Stimulated activated CD8-positive, alpha-beta memory T cell treated with anti-CD3 and anti-CD28 coated beads, Interleukin-7, amount 100 ng/mL, for 1 hour (primary cell): ENCODE measurements at places on chromosomes 11 and 22.

DNA sequence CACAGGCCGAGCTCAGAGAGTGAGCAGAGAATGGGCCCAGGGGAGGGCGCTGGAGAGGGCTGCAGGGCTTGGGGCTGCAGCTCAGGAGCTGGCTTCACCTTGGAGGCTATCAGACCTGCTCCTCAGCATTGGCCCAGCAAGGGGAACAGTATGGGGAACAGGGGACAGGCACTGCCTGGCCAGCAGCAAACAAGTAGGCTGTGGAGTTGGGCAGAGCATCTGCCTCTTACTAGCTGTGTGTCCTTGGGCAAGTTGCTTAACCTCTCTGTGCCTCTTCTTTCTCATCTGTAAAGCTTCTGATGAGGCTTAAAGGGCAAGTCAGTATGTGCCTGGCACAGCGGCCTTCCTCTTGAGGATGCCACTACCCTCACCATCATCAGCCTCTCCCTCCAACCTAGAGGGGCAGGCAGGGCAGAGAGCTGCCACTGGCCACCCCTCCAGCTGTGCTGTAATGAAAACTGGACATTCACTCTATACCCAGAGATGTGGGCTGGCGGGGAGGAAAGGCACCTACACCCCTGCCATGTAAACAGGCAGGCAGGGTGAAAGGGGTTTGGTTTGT, 7.5 kb upstream of the CDKN1C start:
- no peak for DNase-seq

DNA sequence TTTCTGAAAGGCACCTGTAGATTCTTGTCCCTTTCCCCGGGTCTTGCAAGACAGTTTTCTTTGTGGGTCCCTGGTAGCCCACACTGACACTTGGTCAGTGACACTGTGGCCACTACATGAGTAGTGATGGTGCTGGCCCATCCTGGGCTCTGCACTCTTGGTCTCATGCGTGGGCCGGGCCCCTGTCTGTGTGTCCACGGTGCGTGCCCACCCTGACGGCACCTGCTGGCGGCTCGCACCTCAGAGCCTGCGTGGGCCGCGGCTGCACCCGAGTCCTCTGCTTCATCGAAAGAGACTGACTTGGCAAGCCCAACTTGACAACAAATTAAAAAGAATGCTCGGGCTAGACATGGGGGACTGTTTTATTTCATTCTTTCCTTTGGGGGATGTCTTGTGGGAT, 37.5 kb downstream of the ADAMTS15 start:
- DNase-seq = no peak

DNA sequence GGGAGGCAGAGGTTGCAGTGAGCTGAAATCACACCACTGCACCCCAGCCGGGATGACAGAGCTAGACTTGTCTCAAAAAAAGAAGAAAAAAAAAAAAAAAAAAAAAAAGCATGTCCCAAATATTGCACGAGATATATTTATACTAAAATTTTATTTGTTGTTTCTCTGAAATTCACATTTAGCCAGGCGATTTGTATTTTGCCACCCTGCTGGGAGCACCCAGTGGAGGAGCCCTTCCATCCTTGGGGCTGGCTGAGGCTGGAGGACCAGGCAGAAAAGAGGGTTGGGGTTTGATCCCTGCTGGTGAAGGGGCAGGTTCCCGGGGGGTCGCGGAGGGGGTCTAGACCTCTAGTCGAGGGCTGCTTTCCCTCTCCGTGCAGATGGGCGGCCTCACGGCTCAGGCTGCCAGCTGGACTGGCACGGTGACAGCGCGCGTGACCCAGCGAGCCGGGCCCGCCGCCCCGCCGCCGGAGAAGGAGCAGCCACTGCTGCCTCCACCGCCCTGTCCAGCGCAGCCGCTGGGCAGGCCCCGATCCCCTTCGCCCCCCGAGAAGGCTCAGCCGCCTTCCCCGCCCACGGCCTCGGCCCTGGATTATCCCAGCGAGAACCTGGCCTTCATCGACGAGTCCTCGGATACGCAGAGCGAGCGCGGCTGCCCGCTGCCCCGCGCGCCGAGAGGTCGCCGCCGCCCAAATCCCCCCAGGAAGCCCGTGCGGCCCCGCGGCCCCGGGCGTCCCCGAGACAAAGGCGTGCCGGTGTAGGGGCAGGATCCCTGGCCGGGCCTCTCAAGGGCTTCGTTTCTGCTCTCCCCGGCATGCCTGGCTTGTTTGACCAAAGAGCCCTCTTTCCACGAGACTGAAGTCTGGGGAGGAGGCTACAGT, 952 bp upstream of the CATSPERZ start:
- DNase-seq = no peak

DNA sequence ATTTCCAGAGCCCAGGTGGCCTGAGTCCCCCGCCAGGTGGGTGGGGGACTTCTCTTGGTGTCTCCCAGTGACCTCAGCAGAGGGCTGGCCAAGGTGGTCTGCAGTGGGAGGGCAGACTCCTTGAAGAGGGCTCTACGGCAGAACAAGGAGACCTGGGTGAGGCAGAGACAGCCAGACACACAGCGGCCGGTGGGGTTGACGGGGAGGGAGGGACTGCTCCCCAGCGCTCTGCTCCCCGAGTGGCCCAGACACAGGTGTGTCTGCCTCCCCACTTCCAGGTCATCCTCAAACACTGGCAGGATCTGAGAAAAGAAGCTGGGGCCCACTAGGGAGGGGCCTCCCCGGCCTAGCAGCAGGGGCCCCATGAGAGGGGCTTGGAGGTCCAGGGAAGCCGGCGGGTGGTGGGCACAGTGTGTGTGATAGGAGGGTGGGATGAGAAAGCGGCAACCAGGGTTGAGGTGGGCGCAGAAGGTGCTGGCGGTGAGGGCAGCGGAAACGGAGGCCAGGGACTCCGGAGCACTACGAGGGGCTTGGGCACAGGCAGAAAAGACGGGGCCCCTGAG, 30.1 kb downstream of the SYT7 start:
- no peak for DNase-seq

DNA sequence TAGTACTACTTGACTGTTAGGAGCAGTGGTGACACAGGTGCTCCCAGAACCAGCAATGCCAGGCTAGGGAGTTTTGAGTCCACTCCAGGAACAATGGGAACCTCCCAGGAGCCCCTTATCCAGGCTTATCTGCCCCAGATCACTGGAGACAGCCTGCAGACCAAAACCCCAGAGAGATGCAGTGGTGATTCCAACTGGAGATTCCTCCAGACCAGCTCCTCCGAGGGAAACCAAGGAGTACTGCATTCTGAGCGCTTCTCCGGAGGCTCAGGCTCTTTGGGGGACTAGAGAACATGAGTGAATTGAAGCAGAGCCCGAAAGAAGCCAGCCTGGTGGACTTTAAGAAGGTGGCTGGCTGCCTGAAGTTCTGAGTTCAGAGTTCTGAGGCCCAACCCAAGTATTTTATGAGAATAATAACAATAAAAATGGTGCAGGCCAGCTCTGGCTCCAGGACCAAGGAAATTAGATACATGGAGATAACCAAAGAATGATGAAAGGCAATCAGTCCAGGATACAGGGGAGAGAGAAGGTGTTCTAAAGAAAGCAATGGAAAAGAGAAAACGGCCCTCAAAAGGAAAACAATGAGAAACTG, 1.3 kb upstream of the TMEM25 start:
- no peak for DNase-seq

- no peak for DNase-seq
Measured at GRCh38 chr11:96339706-96340554, 3.1 kb downstream of the MAML2 start.

- DNase-seq = no peak
Measured at GRCh38 chr22:35568751-35569739, 28.4 kb downstream of the RASD2 start.

- no peak for DNase-seq
Measured at GRCh38 chr22:39955675-39956074, 4.5 kb upstream of the TMA7B start.

DNA sequence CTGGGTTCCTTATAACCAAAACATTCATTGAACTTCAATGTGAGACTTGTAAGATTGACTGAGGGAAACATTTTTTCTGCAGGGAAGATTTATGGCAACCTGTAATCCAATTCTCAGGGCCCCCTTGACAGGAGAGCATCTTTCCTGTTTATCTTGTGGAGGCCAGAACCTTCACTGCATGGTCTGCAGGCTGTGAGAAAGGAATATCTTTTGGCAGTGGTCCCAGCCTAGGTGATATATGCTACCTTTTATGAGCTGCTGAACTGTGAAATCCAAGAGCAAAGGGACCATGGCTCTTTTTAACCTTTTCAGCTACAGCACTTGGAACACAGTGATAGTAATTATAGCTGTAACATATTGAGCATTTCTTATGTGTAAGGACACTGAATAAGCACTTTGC, 590.2 kb upstream of the B3GAT1 start:
- DNase-seq = no peak

GRCh38 chr11:117597071-117597470, 199.9 kb downstream of the DSCAML1 start:
- DNase-seq = no peak

DNA sequence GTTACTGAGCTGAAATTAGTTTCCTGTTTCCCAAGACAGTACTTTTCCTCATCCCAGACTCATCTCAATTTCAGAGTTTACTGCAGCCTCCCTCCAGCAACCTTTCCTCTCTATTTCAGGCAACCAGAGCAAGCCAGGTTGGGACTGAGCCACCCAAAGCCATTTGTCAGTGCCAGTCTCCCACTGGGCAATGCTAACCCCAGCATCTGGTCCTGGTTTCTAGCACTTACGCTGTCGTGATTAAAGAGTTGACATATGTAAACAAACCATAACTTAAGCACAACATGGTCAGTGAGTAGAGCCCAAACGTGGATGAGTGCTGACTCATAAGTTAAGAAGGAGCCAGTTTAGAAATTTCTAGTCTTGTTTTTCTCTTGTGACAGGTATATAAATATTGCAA, 119.6 kb upstream of the BLID start:
- DNase-seq = no peak
